NCI-H1417 (cell line): ENCODE measurements at places on chromosomes 5 and 9.

DNA sequence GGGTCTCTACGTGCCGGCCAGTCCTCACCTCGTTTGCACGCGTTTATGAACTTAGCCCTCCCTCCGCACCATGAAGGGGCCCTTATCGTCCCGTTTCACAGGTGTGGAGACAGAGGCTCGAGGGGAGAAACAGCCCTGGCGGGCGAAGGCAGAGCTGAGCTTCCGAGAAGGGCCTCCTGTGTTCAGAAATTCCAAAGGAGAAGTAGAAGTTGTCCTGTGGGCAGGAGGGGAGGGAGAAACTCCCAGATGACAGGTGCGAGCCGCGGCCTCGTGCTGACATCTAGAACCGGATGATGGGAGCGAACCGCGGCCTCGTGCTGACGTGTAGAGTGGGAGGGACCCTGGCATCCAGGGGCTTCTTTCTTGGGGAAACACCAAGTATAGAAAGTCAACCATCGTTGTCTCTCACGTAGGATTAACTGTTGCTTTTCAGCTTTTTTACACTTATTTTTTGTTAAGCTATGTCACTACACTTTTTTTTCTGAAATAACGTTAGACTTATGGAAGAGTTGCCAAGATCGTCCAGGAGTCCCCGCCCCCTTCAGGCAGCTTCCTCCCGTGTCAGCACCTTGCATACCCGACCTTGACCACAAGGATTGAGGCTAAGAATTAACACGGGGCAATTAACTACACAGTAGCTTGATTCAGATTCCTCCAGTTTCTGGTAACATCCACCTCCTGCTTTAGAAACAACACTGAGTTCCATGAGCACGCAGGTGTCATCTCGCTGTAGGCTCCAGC lies 42.8 kb upstream of the NKD2 start:
- DNase-seq, result no peak

DNA sequence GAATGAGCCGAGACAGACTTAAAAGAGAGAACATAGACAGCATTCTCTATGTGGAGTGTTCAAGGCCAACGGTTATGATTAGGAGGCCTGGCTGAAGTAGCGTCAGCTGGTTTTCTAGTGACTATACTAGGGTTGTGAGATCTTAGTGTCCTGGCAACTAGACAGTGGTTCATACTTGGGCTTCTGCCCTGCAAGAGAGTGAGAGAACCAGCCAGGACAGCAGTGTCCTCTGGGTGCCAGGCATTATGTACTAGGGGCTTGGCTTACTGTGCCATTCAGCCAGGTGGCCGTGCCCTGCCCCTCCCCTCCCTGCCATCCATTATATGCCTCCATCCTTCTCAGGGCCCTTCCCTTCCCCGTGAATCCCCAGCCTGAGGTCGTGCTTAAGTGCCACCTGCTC lies 56.8 kb downstream of the TRIO start:
- DNase-seq, result no peak

DNA sequence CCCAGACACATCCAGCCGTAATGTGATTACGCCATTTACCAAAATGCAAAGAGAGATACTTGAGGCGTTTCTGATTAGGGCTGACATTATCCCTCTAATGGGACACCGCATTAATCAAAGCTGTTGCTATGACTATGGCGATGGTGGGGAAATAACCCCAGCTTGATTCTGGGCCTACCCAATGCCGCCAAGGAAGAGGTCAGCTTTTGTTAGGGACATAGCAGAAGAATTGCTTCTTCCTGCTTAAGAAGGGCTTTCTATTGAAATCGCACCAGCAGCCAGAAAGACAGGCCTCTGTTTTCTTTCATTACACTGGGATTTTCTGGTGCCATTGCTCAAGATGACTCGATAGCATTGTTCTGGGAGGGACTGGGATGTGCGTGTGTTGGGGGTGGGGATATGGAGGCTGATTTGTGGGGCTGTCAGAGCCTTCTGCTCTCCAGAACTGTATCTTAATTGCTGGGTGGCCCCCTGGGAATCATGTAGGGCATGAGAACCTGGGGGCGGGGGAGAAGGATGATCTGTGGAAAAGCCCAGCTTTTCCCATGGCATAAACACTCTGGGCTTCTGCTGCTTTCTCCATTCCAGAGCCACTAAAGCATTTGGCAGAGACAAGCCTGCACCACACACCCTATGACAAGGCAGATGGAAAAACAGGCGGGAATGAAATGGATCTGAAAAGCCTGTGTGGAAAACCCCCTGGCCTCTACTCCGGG lies 106.5 kb upstream of the RAD23B start:
- peak; percentile 69 for DNase-seq

DNA sequence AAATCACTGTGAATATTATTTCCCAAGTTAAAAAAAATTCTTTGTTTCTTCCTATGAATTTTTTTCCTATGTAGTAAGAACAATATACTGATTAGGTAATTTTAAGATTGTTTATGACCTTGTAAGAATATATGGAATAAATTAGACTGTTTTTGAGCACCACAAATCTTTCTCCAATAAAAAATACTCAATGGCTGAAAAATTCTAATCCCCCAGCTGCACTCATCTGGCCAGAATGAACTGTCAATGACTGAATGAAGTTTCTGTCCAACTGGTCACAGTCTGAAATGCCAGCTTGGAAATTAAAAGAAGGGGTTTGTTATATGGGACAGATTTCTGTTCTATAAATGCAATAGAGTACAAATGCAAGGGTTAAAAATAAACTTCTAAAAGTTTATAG lies 569.5 kb upstream of the SEMA6A start:
- no peak for DNase-seq

- peak; percentile 18 for DNase-seq
Measured at GRCh38 chr5:116557669-116558271, 16.9 kb downstream of the SEMA6A start.

GRCh38 chr5:113330533-113331208 lies 104.1 kb downstream of the TSSK1B start:
- DNase-seq, result peak; percentile 6

GRCh38 chr5:77995793-77996409 lies 219.8 kb upstream of the TBCA start:
- peak; percentile 35 for DNase-seq

GRCh38 chr5:41637869-41638268 lies 127.5 kb upstream of the PLCXD3 start:
- DNase-seq, result no peak

- DNase-seq, result no peak
Measured at GRCh38 chr9:129639034-129639630, 2.8 kb downstream of the ASB6 start.

DNA sequence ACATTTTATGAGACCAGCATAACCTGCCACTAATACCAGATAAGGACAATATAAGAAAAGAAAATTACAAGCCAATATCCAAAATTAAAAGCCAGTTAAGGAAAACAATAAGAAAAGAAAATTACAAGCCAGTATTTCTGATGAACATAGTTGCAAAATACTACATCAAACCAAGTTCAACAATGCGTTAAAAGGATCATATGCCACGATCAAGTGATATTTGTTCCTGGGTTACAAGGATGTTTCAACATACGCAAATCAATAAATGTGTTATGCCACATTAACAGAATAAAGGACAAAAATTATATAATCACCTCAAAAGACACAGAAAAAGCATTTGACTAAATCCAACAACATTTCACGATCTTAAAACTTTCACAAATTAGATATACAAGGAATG lies 431.9 kb downstream of the ELAVL2 start:
- no peak for DNase-seq

- peak; percentile 80 for DNase-seq
Measured at GRCh38 chr5:125409861-125410536, 663.6 kb upstream of the ZNF608 start.

DNA sequence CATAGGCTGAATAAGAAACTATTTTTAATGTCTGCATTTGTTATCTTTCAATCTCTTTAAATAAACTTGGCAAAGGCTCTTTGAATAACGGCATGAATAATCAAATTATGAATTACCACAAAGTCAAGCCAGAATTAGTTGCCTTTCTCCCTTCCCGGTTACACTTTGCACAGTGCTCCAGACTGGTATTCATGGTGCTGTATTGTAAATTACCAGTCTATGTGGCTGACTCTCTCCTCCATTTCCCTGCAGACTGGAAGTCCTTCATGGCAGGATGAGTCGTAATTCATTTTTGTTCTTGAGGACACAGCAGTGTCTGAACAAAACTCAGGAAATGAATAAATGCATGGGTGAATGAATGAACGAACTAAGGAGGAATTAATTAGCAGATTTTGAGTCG lies 142.9 kb downstream of the GNA14 start:
- no peak for DNase-seq

- DNase-seq, result no peak
Measured at GRCh38 chr9:137499858-137500661, 40.9 kb upstream of the NSMF start.

GRCh38 chr9:37978983-37979382 lies 75.1 kb upstream of the SLC25A51 start:
- no peak for DNase-seq

DNA sequence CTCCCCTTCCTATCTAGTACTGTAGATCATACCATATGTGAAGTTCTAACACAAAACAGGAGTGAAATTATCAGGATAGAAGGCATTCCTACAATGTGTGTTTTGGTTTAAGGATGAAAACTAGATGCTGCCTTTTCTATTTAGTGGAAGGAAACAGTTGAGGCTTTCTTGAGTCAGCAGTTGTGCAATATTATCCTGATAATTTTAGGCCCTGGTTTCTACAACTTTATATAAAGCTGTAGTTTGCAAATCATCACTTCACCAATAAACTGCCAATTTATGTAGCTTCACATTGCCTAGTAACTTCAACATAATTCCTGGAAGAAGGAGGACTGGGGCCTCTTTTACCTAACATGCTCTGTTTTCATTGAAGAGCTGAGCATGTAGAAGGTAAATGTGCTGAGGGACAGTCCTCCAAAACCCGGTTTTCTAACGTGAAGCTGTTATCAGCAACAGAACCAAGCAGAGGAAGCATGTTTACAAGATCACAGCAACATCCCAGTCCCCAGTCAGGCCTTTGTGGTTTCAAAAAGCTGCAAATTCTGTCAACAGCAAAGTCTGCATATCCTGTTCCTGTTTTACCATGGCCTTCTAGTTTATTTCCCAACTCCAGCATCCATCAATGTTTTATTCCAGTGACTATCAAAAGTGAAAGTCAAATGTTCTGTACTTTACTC lies 513.4 kb upstream of the MEF2C start:
- DNase-seq, result no peak

DNA sequence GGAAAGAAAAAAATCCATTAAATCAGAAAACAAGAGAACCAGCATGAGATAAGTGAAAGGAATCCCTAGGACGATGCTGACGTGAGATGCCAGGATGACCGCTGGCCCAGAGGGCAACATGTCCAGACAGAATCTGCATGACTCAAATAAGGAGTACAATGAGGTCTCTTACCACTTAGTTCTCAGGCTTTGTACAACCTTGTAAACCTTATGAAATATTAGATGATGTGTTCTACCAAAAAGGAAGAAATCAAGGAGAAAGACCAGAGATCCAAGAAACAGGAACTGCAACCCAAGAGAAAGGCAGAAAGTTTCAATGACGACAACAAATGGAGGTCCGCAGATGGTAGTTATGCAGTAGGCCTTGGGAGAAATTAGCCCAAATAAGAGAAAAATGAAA lies 2.8 kb upstream of the GPR150 start:
- DNase-seq, result no peak

DNA sequence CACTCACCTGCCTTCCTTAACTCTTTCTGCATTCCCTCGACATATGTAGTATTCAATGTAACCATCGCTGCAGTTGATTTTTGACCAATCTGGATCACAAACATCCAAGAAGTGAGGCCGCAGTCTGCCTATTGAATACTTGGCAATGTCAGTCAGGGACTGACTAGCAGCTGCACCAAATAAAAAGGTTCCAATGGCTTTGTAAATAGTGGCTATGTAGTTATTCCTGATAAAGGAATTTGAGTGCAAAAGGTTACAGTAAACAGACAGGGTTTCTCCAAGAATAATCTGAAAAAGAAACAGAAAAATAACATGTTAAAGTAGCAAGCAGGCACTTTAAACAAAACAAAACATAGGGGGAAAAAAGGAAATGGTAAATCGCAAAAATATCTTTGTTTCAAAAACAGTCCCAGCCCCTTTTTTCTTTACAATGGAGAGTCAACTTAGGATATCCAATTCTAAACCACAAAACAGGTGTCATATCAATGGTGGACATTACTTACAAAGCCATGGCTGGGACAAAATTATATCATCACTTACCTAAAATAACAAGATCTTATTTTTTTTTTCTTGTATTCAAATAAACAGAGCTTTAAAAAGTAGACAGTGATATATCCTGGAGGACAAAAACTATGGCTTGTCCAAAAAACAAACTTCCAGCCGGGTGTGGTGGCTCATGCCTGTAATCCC lies 66.8 kb downstream of the PLPP1 start:
- DNase-seq, result no peak

GRCh38 chr5:135601466-135601865 lies 22.7 kb upstream of the CXCL14 start:
- no peak for DNase-seq

- DNase-seq, result no peak
Measured at GRCh38 chr9:131069699-131070098, 26.6 kb upstream of the AIF1L start.

GRCh38 chr5:175235251-175235960 lies 208.6 kb downstream of the DRD1 start:
- no peak for DNase-seq

DNA sequence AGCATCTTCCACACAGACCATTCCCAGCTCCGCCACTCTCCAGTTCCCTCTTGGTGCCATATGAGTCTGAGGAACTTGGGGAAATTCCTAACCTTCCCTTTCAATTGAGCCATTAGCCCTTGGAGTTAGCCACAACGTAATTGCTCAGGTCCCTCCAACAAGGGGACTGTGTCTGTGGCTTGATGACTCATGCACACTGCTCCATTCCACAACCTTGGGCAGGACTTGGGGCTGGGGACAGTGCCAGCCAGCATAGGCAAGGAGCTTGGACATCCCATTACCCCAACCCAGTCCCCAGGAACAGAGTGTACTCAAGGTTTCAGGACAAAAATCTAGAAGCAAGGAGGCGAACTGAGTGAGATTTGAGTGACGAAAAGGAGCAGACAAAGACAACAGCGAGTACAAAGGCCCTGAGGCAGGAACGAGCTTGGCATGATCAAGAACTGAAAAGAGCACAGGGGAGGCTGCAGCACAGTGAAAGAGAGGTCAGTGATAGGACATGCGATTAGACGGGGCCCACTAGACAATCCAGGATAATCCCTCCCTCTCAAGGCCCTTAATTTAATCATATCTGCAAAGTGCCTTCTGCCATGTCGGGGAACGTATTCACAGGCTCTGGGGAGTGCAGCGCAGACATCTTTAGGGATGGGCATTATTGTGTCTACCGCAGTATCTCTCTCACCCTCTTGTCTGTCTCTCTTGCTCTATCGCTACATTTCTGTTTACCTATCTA lies 16.0 kb upstream of the JADE2 start:
- no peak for DNase-seq
